Stimulated activated CD8-positive, alpha-beta memory T cell treated with anti-CD3 and anti-CD28 coated beads, Interleukin-4, amount 100 ng/mL, for 1 hour (primary cell): ENCODE measurements at places on chromosomes 4 and X.

DNA sequence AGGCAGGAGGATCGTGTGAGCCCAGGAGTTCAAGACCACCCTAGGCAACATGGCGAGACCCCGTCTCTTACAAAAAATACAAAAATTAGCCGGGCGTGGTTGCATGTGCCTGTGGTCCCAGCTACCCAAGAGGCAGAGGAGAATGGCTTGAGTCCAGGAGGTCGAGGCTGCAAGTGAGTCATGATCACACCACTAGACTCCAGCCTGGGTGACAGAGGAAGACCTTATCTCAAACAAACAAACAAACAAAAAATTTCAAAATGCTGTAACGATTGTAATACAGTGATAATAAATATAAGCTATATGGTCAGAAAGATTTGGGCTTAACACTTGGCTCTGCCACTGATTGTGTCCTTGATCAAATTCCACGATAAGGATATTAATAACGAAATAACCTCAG lies 24.2 kb downstream of the SLC25A4 start:
- no peak for DNase-seq

DNA sequence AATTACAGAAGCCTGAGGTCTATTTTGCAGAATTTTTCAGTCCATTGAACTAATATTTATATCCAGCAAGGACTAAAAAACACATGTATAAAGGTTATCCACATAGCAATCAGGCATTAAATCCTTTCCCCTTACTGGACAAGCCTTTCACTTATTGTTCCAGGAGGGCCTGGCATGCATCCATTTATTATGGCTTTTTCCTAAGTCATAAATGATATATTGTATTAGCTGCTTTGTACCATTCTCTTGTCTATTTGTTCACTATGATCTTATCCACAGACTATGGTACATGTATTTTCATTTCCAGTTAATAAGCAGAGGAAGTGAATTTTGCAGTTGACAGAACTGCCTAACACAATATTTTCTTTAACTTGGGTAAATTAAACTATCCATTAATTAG lies 105.4 kb upstream of the ANK2 start:
- no peak for DNase-seq

- no peak for DNase-seq
These were observed 53.9 kb downstream of the PPM1K start for GRCh38 chr4:88230461-88230891.

DNA sequence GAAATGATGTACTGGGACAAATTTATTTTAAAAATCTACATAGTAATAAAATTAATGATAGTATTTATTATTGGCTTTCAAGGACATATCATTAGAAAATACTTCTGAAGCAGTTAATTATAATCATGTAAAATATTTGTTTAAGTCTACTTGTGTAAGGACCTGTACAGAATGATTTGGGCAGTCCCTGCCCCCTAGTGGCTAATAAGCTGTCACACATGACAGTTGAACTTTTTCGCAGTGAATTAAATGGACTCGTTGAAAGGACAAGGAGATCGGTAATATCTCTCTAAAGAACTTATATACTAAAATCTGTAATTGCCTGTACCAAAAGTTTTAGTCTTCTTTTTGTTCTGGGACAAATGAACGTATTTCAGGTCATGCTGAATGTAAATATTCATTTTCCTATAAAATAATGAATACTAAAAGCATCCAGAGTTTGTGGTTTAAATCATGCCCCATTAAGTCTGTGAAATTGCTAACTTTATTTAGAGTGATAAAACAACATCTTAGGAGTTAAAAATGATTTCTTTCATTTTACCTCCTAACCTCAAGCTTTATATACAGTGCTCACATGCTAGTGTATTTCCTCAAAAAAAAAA lies 13.6 kb downstream of the EXOC1 start:
- DNase-seq, result no peak

GRCh38 chr4:128961405-128961804 lies 131.9 kb downstream of the SCLT1 start:
- DNase-seq, result no peak
